NCI-H524 (cell line): ENCODE measurements at places on chromosomes 6 and 20.

DNA sequence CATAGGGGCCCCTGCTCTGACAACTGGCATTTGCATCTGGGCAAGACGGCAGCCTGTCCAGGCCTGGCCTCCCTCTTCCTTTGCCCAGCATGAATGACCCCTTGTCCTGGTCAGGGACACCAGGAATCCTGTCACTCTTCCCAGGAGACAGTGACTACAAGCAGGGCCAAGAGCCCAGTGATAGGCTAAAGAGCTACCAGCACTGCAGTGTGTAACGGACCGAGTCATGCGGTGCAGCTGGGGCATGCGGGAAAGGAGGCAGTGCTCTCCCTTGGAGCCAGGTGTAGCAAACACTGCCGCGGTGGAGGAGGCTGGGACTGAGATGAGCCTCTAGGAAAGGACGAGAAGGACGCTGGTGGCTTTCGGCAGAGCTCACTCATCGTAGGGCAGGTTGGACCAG lies 38.7 kb upstream of the DSP start:
- DNase-seq = no peak

- DNase-seq = no peak
These were observed 64.0 kb downstream of the BMP2 start for GRCh38 chr20:6831461-6831860.

DNA sequence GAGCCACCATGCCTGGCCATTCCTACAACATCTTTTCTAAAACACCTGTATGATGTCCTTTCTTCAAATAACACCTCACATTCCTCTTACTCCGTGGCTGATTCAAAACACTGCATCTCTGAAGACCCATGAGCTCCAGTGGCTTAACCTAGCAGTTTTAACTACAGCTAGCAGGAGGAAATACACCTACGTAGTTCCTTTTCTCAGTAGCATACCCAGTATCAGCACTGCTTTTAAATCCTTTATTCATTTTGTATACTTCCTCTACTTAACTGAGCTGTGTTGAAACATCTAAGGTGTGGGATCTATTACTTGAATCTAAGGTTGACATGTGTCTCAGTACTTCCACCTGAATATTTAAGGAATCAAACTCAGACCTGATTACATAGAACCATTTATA lies 113.6 kb upstream of the CCDC28A start:
- DNase-seq = no peak

DNA sequence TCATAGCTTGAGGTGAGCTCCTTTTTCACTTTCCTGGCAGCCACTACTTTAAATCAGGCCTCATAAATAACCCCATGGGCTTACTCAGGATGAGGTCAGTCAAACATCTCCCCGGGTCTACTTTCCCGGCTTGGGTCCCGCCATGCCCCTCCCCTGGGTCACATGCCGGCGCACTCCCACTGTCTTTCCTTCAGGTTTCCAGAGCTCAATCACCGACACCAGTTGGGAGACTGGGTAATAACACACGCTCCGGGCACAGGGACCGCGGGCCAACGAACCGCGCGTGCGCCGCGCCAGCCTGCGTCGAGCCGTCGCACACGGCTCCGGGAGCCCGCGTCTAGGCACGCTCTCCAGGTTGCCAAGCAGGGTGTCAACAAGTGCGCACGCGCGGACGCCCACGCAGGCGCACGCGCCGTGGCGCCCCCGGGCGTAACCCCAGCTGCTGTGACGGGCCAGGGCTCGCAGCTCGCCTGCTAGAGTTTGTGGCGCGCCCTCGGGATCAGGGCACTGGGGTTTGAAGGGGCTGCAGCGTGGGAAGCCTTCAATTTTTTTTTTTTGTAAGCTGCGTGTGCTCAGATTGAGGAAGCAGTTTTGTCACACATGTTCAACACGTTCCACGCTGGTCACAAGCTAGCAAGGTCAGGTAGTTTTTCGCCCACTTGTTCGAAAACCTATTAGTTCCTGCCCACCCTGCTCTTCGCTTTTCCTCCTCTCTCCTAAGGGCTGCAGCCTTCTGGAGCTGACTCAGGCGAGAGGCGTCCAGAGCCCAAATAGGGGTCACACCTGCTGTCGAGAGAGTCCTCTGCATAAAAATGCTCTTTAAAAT lies 31.8 kb downstream of the TFAP2B start:
- DNase-seq = no peak

- DNase-seq = peak; percentile 11
These were observed 5.0 kb downstream of the DST start for GRCh38 chr6:56637640-56638039.

GRCh38 chr6:126117251-126117650 lies 130.9 kb downstream of the TRMT11 start:
- DNase-seq = no peak

DNA sequence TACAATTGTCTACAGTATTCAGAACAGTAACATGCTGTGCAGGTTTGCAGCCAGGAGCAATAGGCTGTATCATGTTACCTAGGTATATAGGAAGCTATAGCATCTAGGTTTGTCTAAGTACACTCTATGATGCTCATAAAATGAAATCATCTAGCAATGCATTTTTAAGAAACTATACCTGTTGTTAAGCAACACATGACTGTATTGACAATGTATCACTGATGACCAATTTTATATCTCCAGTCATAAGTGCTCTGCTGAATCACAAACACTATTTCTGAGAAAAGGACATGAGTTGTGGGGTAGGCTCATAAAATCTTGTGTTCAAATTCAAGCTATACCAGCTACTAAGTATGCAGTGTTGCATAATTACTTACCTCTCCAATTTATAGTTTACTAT lies 501.3 kb downstream of the CD109 start:
- DNase-seq = no peak

GRCh38 chr6:2990248-2990931 lies 9.3 kb upstream of the NQO2 start:
- peak; percentile 59 for DNase-seq

GRCh38 chr6:97901531-97901930 lies 618.5 kb upstream of the MMS22L start:
- DNase-seq = no peak

GRCh38 chr6:158589366-158589765 lies 29.5 kb downstream of the TMEM181 start:
- no peak for DNase-seq

DNA sequence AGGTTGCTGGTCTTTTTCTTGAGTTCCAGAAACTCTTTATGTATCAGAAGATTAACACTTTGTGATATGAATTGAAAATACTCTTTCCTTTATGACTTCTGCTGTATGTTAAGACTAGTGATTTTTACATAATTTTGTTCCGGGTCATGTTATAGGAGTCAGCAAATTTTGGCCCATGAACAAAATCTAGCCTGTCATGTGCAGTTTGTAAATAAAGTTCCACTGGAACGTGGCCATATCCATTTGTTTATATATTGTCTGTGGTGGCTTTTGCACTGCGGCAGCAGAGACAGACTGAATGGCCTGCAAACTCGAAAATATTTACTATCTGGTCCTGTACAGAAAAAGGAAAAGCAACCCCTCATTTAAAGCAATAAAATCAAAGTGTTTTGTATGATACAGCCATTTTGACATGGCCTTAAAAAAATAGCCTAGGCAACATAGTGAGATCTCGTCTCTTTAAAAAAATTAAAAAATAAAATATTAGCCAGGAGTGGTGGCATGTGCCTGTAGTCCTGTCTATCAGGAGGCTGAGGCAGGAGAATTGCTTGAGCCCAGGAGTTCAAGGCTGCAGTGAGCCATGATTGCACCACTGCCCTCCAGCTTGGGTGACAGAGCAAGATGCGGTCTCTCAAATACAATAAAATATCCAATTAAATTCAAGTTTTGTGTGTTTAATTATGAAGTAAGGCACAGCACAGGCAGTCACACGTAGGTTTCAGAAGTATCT lies 36.9 kb downstream of the SNX9 start:
- DNase-seq = no peak

GRCh38 chr6:12995419-12995818 lies 278.9 kb downstream of the PHACTR1 start:
- DNase-seq = no peak

DNA sequence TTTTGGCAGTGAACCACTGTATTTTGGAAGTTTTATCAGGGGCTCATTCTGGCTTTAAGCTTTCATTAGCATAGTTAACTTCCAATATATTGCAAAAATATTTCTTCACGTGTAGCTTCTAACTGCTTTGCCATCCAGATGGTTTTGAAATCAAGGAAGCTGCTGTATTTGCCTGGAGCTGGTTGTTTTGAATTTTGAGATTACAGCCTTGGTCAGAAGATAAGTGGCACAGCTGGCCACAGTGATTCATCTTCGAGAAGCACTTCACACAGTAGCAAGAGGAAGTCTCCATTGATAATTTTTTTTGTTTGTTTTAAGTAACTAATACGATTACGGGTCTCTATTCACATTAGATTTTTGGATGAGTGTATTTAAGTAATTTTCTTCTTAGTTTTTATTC lies 3.8 kb downstream of the APCDD1L start:
- peak; percentile 62 for DNase-seq

DNA sequence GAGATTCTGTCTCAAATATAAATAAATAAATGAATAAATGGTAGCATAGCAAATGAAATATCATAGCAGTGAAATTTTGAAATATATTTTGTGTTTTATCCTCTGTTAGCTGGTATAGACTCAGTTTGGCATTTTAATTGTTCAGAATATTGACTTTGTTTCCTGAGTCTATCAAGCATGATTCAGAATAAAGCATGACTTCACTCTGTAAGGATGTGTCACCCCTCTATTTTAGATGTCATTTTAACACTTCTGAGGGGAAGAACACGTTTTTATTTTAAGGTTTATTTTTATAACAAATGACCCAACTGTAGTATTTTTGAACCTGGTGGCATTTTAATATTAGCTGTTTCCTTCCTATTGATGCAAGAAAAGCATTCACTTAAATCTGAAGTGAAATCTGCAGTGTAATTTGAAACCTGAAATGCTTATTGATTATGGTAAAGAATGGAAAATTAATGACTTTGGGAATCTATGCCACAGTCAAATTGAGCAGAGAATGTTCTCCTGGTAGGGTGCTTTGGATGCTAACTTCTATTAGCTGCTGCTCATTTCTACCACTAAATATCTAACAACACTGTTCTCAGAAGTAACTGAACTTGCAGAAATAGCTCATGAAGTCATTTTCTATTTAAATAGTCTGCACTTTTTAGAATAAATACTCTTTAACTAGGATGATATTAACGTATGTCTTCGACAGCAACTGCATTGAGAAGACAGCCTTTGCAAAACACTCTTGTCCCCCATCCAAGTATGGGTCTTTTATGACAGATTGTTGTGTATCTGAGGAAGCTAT lies 114.2 kb downstream of the SOX4 start:
- no peak for DNase-seq

DNA sequence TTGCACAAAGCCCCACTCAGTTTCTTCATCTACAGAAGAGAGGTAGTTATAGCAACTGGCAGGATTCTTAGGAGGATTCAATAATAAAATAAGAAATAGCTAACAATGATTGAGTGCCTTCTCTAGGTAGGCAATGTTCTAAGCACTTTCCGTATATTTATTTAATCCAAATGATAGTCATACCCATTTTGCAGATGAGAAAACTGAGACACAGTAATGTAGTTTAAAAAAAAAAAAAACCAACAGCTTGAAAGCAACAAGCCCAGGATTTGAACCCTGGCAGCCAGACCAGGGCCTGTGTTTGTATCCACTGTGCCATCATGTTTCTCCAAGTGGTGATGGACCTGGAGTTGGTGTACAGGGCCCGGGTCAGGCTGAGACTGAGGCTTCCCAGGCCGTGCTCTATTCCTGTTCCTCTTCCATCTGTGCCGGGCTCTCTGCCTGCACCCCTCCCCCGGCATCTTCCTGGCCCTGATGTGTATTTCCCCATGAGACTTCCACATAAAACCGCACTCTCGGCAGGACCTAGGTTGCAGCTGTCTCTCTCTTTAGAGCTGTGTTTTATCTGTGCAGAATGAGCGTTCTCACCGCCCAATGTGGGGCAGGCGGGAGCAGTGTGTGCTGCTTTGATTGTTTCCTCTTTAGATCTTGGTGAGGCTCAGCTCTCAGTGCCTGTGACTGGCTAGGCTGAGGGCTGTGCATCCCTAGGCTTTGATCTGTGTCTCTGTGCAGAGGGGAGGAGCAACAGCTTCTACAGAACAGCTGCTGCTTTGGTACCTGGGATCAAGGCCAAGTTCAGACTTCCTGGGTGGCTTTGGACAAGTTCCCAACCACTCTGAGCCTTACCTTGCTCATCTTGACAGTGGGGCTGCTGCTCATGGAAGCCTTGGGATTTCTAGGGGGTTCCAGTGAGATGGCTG lies 49.5 kb downstream of the TOX2 start:
- no peak for DNase-seq

GRCh38 chr6:31686483-31686882 lies 5.6 kb upstream of the LY6G5C start:
- DNase-seq = no peak

GRCh38 chr20:33688938-33689424 lies 2.8 kb upstream of the E2F1 start:
- DNase-seq = no peak

DNA sequence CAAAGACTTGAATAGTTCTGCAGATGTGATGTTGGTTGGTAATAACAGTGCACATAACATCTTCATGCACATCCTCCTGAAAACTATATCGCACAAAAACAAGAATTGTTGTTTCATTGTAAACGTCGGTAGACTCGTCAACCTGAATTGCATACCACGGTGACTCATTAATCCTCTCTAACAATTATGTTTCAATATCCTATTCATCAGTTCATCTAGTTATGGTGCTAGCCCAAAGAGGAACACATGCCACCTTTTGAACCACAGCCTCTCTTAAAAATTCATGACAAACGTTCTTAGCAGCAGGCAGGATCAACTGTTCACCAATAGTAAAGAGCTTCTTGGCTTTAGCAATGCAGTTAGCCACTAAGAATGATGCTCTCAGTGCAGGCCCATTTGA lies 25.0 kb downstream of the CRYBG1 start:
- no peak for DNase-seq

DNA sequence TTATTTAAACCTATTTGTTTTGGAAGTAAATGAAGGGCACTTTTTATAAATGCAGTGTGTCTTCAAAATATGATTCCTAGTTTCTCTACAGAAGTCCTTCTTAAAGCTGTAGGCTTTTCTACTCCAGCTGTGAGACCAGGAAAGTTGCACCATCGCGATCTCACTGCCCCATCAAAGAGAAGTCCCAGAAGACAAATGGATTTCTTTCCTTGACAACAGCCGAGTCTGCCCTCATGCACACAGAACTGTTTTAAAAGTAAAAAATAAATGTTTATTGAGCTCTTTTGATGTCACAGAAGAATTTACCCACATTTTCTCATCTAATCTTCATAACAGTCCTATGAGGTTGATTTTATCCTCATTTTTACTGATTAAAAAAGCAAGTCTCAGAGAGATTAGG lies 324.4 kb upstream of the NT5E start:
- DNase-seq = no peak

DNA sequence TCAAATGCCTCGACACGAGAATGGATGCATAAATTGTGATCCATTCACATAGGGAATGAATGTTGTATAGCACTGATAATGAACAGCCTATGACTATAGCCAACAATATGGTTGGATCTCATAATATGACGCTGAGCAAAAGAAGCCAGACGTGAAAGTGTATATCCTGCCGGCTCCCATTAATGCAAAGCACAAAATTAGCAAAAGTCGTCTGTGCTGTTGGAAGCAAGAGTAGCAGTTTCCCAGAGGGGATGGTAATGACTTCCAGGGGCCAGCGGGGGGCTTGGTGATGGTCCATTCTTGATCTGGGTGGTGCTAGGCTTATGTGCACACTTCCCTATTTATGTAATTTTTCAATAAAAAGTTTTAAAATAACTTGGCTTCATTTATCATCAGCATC lies 1.0 kb upstream of the TAGAP start:
- no peak for DNase-seq

GRCh38 chr6:10383331-10384090 lies 31.4 kb downstream of the TFAP2A start:
- no peak for DNase-seq

GRCh38 chr6:1317302-1317815 lies 5.5 kb downstream of the FOXQ1 start:
- DNase-seq = no peak

- DNase-seq = no peak
These were observed 34.6 kb upstream of the ADGRF1 start for GRCh38 chr6:47076422-47077344.
